ENCODE measurements at places on chromosomes 4 and X.

DNA sequence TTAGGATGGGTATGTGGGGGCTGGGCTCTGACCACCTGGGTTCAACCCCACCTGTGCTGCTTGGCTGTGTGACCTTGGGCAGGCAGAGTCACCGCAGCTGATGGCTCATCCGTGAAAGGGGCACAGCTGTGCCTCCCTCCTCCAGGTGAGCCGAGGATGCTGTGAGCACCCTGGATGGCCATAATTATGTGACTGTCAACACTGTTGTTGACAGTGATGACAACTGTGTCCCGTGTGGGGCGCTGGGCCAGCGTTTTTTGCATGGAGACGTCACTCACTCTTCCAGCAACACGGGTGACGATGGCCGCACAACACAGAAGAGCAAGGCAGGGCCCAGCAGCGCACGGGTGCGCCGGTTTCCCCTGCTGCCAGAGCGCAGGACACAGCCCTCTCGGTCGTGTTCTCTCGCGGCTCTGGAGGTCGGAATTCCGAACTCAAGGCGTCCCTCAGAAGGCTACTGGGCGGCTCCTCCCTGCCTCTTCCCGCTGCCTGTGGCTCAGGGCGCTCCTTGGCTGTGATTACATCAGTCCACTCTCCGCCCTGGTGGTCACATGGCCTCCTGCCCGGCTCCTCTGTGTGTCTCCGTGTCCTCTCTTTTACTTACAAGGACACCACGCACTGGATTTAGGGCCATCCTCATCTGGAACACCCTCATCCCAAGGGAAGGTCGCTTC, 1.3 kb downstream of the SH3TC1 start:
- no peak for DNase-seq

GRCh38 chrX:119981286-119982070, 37.9 kb upstream of the NKAP start:
- DNase-seq, result no peak

DNA sequence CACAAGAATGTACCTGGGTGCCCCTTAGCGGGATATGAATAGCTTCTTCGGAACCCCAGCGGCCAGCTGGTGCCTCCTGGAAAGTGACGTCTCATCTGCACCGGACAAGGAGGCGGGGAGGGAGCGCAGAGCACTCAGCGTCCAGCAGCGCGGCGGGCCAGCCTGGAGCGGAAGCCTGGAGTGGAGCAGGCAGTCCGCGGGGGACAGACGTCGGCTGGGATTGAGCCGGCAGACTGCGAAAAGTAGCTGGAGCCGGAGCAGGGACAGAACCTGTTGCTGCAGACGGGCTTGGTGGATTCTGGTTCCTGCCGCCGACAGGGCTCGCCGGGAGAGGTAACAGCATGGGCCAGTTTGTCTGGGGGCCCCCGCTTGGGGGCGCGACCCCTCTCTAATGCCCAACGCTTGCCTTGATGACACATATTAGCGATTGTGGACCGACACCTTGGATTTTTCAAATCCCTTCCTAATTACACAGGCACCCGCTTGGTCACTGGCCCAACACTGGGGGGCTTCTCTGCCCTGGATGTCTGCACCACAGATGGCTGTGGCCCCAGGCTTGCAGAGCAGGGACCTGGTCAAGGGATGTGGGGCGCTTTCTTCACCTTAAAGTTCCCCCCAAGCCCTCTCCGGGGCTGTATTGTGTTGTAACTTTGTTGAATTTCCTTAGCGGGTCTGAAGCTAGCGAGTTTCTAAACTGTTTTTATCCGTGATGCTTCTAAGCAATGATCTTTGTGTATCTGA, at the start of gene NPFFR2:
NPFFR2 (plus strand) TSS at position 133 of the 741 bp plus-strand sequence. CDS start 96,592 bp downstream, outside the sequence.
- no peak for DNase-seq

GRCh38 chr4:142516686-142517526, 329.2 kb downstream of the INPP4B start:
- DNase-seq, result no peak

DNA sequence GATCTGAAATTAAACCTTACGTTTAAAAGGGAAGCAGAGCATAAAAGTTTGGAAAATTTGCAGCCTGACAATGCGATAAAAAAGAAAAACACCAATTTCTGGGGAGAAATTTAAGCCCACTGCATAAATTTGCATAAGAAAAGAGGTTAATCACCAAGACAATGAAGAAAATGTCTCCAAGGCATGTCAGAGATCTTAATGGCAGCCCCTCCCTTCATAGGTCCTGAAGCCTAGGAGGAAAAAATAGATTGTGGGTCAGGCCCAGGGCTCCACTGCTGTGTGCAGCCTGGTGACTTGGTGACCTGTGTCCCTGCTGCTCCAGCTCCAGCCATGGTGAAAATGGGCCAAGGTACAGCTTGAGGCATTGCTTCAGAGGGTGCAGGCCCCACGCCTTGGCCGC, 264.0 kb upstream of the CT83 start:
- DNase-seq, result no peak

- DNase-seq, result peak; percentile 88
Observed at GRCh38 chr4:185209031-185209851, at the start of gene SNX25. Gene SNX25, plus strand, starts transcription at chr4:185209598. Its CDS starts 229 bp downstream, at chr4:185209827.

- DNase-seq, result no peak
Observed at GRCh38 chr4:86141161-86141560, 218.7 kb downstream of the MAPK10 start.

DNA sequence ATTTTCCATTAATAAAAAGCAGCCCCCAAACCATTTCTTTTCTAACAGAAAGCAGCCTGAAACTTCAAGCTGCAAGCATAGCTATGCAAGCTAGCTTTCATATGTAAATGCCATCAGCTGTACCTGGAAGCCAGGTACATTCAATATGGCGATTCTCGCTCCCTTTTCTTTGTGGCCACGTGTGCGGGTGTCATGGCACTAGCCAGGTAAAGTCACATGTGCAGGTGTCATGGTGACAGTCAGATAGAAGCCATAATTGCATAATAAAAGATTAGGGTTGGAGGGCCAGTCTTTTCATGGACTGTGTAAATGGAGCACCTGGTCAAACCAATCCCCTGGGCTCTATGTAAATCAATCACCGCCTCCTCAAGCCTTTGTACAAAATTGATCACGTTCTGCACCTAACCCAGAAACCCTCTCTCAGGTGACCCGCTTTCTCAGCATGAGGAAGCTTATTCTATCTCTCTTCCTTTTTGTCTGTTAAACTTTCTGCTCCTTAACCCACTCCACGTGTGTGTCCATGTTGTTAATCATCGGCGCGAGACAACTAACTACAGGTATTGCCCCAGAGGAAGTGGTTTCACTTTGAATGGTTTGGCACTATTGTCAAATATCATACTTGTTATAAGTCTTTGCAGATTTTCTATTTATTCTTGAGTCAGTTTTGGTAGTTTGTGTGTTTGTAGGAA, 18.0 kb upstream of the RHOXF2 start:
- DNase-seq, result no peak

- DNase-seq, result no peak
Observed at GRCh38 chr4:68655764-68656444, 14.5 kb downstream of the UGT2B15 start.

- DNase-seq, result no peak
Observed at GRCh38 chr4:28948501-28948900, 1771.7 kb upstream of the PCDH7 start.

- DNase-seq, result no peak
Observed at GRCh38 chr4:94284889-94285288, 57.7 kb downstream of the HPGDS start.

DNA sequence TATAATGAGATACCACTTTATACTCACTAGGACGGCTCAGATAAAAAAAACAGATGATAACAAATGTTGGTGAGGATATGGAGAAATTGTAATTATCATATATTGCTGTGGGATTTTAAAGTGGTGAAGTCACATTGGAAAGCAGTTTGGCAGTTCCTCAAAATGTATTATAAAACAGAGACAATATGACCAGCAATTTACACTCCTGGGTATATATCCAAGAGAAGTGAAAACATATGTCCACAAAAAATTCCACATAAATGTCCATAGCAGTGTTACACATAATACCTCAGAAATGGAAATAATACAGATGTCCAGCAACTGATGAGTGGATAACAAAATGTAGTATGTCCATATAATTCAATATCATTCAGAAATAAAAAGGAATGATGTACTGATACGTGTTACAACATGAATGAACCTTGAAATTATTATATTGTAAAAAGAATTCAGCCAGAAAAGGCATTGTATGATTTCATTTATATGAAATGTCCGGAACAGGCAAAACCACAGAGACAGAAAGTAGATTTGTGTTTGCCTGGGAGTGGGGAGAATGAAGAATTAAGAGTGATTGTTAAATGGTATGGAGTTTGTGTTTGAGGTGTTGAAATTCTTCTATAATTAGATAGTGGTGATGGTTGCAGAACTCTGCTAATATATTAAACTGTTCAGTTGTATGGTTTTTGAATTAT, 220.9 kb downstream of the SLC7A11 start:
- no peak for DNase-seq

DNA sequence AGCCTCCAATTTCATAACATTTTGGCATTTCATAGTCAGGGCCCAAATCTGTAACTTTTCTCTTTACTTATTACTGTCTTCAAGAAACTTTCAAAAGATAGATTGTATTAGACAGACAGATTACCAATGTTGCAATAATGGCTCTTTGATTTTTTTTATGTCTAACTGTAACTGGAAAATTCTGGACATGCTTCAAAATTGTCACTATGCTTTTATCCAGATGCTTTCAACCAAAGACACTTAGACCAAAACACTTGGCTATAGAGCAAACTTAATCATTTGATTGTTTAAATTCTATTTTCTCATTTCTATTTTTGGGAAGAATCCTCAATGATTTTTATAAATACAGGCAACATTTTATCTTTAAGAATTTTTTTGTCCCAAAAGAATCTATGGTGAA, 10.4 kb downstream of the ZXDA start:
- no peak for DNase-seq

- no peak for DNase-seq
Observed at GRCh38 chr4:6264225-6264540, 5.5 kb upstream of the WFS1 start.

- DNase-seq, result no peak
Observed at GRCh38 chr4:97593248-97593647, 550.0 kb downstream of the STPG2 start.

DNA sequence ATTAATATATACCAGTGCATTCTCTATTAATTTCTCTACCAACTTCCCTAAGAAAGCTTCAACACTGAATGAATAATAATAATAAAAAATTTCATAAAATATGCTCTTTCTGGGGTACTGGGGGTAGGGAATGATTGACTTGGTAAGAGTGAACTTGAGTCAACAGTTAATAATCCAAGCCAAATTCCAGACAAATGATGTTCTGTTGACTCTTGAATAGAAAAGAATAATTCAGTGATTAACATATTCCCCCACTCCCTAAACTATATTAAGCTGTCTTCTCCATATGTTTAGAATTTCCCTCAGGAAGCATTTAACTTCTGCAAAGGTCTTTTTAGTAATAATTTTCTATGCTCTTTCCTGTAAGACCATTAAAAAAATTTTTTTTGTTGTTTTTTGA, 12.3 kb downstream of the PGRMC2 start:
- no peak for DNase-seq

GRCh38 chr4:43379016-43379415, 486.5 kb downstream of the GRXCR1 start:
- DNase-seq, result no peak

DNA sequence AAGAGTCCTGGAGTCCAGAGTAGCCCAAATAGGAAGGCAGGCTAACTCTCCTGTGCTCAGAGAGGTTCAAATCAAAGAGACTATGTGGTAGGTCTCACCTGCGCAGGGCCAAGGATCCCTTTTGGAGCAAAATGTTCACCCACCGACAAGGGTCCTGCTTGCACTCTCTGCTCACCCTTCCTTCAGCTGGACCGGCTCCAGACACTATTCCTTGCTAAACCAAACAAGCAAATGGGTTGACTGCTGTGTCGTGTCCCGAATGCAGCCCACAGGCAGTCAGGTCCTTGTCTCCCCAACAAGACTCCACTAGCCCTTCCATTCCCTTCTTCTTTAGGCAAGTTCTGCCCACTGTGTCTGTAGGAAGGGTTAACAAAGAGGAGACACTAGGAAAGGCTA, 760 bp downstream of the TRMT2B start:
- no peak for DNase-seq

DNA sequence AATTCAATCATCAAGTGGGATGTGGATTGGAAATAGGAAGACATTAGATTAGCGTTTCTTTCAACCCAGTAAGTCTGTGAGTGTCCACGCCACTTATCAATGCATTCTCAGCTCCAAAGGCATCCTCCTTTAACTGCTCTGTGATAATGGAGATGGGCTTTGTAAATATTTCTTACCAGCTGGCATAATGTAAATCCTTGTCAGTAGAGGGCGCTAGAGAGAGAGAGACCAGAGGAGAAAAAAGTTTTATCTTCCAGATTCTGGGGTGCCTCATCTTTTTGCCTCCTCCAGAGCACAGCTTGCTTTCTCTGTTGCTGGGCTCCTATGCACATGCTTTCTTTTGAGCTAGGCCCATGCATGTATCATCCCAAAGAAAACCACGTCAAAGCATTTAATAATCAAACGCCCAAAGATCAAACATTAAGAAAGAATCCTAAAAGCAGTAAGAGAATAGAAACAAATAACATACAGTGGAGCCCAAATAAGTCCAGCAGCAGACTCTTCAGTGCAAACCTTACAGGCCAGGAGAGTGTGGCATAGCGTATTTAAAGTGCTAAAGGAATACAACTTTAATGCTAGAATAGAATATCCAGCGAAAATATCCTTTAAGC, 9.6 kb upstream of the MTMR1 start:
- DNase-seq, result no peak

DNA sequence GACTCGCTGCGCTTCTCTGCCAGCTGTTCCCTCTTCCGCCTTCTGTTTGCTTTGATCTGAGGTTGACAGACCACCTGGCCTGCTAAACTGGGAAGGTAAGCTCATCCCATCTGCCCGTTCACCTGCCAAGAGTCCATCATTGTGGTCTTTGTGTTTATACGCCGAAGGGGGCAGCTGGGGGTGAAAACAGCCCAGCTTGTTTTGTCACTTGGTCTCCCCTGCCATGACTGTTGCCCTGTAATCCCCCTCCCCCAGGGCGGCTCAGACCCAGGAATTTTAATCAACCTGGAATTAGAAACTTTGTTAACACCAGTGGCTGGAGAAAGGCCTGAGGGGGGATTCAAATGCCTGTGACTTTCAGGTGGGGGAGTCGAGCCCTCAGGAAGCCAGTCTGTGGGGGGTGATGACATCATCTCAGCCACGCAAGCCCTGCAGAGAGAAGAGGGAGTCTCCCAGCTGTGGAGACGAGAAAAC, 333.3 kb downstream of the BCOR start:
- DNase-seq, result no peak

DNA sequence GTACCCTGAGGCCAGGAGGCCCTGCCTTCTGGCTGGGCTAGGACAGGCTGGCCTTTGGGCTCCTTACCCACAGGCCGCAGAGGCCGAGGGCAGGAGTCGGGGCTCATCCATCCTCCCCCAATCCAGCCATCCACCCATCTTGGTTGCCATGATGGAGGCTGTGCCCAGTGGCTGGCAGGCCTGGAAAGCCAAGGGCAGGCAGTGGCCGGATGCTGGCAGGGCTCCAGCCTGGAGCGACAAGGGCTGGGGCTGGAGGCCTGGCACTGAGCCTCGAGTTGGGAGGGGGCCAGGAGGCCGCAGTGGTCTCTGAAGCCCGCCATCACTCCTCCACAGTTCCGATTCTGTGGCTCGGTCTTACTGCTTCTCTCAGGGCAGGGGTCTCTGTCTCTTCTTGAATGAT, 8.6 kb upstream of the BGN start:
- no peak for DNase-seq

- no peak for DNase-seq
Observed at GRCh38 chr4:78460368-78460767, 91.2 kb upstream of the ANXA3 start.

GRCh38 chr4:15913631-15913970, 24.9 kb downstream of the FGFBP1 start:
- no peak for DNase-seq

- no peak for DNase-seq
Observed at GRCh38 chr4:98385831-98386230, 124.6 kb downstream of the RAP1GDS1 start.

Measured in activated T-helper 9 cell treated with anti-CD3 and anti-CD28 coated beads, Interleukin-2, amount 50 U/mL, for 16 hours (primary cell).